ENCODE measurements at places on chromosomes 16 and 17. TPM values are rescaled to one million over a fixed set of nuclear protein-coding genes. Genes with fewer than 3 reads are reported as not detected.
A peak's percentile ranks its signal among the peaks of the same experiment; 100 is the strongest.

RMI2 gene
- total RNA-seq: 6.0 TPM

RRAD gene
- total RNA-seq: 17.0 TPM

ZNF469 gene
- total RNA-seq: 3.6 TPM

DNA sequence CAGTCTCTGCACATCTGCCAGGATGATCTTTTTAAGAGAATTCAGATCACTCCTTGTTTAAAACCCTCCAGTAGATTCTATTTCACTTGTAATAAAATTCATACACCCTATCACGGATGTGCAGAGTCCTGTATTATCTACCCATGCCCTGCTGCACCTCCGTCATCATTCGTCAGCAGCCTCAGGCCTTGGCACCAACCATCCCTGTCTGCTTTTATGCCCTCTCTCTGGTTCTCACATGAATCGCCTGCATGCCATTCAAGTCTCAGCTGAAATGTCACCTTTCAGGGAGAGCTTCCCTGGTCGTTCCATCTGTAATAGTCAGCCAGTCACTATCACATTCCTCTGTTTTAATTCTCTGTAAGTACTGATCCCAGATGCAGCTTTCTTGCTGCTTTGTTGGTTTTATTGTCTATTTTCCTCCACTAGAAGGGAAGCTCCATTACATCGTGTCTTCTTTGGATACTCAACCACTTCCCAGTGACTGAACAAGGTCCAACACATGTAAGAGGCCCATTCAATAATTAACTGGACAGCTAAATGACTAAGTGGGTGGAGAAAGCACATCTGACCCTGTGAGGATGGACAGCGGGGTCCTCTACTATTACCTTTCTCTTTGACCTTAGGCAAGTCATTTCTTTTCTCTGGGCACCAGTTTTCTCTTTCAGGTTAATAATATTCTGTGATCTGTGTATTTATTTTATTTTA is 81.2 kb upstream of the GOT2 start:
- no peak for DNase-seq

GNAO1 gene
- 23.6 TPM for total RNA-seq

DNA sequence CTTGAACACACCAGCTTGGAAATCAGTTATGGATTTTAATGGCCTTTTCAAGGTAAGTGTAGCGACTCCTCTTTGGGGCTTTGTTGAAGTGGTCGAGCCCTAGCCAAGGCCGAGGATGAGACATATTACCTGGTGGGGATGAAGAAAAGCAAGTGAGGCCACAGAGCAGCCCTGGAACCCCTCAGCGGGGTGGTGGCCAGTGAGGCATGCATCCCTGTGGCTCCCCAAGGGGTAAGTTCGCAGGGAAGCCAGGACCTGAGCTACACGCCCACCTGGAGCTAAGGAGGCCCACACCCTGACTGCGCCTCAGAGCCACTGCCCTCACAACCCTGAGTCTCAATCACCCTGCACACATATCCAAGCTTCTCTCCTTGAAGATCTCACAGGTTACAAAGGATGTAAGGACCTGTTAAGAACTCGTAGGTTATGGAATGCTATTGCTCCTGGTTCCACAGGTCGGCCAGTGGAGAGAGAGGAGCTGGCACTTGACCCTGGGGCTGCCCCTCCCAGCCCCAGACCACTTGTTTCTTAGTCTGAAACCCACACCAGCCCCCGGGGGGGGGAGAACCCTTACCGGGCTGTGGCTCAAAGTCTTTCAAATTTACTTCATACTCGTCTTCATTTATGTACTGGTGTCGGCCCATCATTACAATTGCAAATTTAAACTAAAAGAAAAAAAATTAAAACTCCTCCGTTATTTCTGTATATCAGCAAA is 12.0 kb downstream of the LITAFD start:
- DNase-seq: no peak

GRCh38 chr17:70552230-70552981 is 383.1 kb downstream of the KCNJ2 start:
- peak; percentile 10 for DNase-seq

- no peak for DNase-seq
Observed at GRCh38 chr16:57480754-57481230, 5.5 kb downstream of the DOK4 start.

DNA sequence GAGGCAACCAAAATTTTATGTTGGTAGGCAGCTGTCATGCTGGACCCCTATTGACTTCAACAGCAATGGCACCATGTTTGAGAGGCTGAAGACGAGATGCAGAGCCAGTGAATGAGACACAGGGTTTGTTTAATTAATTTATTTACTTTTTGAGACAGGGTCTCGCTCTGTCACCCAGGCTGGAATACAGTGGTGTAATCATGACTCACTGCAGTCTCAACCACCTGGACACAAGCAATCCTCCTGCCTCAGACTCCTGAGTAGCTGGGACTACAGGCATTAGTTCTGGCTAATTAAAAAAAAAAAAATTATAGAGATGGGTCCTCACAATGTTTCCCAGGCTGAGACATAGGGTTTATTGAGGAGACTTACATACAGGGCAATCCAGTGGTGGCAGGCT is 36.2 kb upstream of the PPM1D start:
- no peak for DNase-seq

P2RX5 gene
- total RNA-seq: not detected

- DNase-seq: no peak
Observed at GRCh38 chr17:27414271-27414670, 42.0 kb upstream of the KSR1 start.

DNA sequence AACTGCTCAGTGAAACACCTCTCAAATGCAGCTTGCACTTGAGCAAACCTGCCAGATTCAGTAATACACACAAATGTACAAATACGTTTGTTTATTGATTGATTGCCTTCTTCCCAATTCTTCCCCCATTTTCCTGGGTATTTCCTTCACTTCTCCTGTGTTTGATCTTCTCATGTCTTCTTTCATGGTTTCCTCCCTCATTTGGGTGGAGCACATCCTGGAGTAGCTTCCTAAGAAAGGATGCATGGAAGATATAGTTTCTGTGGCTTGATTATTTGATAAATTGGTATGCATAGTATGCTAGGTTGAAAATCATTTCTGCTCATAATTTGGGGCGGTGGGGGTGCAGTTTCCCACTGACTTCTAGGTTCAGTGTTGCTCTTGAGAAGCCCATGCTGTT is 28.8 kb downstream of the JPH3 start:
- DNase-seq: no peak

GRCh38 chr17:81537856-81538555 is 9.8 kb downstream of the FSCN2 start:
- DNase-seq: no peak

DNA sequence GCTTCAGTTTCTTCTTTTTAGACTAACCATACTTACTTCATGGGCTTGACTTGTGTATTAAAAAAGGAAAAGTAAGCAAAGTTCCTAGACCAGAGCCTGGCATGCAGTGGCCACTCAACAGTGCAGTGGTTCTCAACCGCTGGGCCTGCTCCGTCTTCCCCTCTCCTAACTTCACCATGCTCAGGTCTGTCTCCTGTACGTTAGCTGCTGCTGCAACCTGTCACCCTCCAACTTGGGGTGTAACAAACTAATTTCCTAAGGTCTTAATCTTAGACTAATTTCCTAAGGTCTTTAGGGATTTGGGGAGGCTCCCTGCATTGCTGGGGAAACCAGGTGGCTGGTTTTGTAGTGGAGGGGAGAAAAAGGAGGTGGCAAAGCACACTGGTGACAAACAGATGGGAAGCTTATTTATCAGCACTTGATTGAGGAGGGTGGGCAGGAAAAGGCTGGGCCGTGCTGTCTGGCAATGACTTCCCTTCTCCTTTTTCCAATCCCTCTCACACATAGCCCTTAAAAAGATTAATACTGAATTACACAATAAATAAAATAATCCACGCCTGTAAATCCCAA is 2.2 kb upstream of the ARL4D start:
- no peak for DNase-seq

TCAP gene
- 4.3 TPM for total RNA-seq

- no peak for DNase-seq
Observed at GRCh38 chr17:12644623-12645022, 21.1 kb upstream of the MYOCD start.

GRCh38 chr16:69486724-69487123 is 62.3 kb downstream of the CYB5B start:
- no peak for DNase-seq

ADAM11 gene
- 3.5 TPM for total RNA-seq

GRCh38 chr16:89061590-89062380 is 31.9 kb upstream of the ACSF3 start:
- DNase-seq: no peak

DNA sequence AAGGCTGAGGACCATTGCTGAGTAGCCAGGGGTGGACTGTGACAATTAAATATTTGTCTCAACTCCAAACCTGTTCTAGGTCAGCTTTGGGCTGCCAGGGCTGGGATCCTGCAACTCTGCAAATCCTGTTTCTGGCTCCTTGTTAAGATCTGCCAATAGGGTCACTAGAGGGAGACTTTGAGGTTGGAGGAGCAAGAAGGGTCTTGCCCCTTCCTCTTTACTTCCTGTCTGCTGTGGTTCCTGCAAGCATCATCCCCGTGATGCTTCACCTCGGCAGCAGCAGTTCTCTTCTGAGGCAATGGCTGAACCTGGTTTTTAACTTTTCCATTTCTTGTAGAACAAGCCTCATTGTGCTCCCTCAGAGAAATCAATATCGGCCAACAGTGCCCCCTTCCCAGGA is 124.6 kb downstream of the IRX5 start:
- DNase-seq: no peak

DNA sequence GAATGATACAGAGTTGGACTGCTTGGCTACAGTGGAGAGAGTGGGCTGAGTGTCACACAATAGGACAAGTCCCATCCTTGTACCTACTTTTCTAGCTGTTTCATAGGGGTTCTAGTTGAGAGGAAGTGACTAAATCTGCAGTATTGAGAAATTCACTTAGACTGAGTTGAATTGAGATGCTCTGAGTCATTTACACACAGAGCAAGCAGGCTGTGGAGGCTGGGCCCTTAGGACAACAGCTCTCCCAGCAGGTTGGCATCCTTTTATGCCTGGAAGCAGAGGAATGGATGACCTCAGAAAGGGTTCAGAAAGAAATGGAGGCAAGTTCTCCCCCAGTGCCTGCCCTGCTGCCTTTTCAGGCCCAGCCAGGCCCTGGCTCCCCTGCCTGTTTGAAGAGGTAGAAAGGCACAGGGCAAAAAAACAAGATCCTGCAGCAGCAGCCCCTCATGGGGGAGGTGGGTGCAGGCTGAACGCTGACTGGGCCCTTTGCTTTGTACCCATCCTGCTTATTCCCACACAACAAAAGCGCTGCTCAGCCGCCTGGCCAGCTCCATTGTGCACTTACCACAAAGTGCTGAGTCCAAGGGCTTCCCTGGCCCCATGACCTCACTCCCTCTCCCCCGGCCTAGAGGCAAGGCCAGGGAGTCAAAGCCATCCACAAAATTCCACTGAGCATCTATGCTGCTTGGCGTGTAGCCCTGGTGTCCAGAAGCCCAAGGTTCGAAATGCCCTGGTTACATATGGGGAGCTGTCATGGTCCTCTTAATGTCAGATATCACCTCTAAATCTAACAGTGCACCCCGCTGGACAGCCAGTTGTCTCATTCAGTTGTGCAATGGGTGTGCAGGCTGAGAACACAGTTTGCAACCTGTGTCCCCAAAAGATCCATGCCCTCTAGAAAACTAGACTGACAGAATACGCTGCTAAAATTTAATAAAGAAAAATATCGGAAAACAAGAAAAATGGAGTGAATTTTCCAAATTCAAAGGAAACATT is 5.4 kb upstream of the CRYBA1 start:
- DNase-seq: no peak

KRTAP4-3 gene
- not detected for total RNA-seq

DNA sequence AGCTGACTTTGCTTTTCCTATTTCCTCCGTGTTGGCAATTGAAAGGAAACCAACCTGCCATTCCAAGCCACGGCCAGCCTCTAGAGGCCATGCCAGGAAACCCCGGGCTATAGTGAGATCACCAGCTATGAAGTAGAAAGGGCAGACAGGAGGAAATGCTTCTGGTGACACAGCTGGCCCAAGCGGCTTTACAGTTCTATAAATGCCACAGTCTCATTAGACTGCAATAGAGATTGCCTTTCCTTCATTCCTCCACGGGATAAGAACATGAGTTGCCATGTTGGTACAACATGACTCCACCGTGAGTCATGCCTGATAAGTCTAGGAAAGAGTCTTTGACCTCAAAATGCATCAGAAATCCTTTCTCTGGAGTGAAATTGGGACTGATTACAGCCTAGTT is 384.9 kb downstream of the GRIN2A start:
- no peak for DNase-seq

DNA sequence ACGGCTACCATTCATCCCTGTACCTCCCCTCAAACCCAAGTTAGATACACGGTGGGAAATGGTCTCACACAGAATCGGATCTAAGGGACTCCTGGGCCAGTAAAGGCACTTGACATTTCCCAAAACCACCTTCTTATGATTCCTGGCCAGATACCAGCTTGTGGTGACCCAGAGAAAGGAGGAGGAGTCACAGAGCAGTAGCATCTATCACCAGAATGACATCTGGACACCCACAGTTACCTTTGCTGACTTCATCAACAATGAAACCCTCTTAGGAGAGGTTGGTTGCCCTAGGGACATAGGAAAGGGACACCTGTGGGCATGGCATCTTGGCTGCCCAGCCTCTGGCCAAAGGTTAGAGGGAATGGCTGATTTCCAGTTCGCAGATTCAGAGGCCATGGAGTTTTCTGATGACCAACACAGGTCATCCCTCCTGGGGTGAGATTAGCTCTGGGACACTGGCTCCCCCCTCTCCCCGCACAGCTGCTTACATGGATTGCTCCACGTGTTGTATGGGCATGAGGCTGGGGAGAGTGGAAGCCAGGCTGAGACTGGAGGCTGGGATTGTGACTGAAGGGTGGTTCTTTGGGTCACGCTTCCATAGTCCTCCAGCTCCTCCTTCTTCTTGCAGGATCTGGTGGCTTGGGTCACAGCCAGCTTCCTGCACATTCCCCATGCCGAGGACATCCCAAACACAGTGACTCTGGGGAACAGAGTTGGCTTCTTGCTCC is 1.4 kb upstream of the AOC3 start:
- DNase-seq: no peak

CLEC3A gene
- total RNA-seq: 0.51 TPM

CCDC200 gene
- total RNA-seq: not detected

GRCh38 chr16:88639231-88640038 is 1.1 kb downstream of the IL17C start:
- no peak for DNase-seq

TP53TG3 gene
- not detected for total RNA-seq

FSCN2 gene
- 3.1 TPM for total RNA-seq

DNA sequence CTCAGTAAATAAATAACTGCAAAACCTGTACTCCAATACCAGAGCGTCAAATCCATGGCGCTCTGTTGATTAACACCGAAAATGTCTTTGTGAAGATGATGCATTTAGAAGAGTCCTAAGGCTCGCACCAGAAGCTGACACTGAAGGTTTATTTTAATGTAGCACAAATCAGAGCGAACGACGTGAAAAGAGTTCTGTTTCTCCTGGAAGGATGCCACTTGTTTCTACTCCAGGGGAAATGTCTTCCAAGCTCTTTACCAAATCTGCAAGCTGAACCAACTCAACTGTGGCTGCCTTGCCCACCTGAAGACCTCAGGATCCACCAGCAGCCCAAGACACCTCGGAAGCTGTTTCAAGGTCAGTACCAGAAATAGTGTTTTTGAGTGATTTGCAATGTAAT is 194.4 kb upstream of the MAF start:
- no peak for DNase-seq

- no peak for DNase-seq
Observed at GRCh38 chr17:63222655-63223054, 223.5 kb downstream of the CYB561 start.
